Stimulated activated CD4-positive, alpha-beta T cell treated with anti-CD3 and anti-CD28 coated beads, Interleukin-4, amount 100 ng/mL, for 4 hours (primary cell): ENCODE measurements at places on chromosomes 2 and 18.

DNA sequence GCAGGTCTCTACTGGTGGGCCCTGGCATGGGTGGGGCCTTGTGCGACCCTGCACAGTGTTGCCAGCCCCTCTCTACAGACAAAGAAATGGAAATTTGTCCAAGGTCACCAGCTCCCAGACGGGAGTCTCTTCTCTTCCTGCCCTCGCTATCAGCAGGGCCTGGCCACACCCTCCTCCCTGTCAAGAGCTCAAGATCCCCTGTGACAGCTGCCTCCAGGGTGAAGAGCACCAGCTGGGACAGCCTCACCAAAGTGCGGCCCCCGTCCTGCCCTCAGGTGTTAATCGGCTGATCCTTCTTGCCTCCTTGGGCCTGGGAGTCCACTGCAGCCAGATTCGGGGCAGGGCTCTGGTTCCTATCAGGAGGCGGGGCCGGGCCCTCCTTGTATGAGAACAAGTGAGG, 259.1 kb downstream of the TWIST2 start:
- DNase-seq: no peak

- no peak for DNase-seq
Measured at GRCh38 chr2:177715771-177716170, 323.2 kb downstream of the AGPS start.

DNA sequence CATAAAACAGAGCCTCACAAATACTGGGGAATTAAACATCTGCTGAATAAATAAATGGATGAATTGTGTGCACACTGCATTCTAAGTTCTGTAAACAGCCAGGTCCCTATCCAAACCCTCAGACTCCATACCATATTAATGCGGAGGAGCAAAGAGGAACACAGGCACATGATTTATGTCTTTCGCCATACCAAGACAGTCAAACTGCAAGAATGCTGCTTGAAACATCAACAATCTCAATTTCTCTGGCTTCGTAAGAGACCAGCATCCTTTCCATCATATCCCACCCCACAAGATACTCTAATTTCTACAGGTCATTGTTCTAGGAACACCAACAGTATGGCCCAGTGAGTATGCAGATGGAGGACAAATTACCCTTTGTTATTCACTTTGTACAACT, 15.0 kb downstream of the KANSL3 start:
- no peak for DNase-seq

DNA sequence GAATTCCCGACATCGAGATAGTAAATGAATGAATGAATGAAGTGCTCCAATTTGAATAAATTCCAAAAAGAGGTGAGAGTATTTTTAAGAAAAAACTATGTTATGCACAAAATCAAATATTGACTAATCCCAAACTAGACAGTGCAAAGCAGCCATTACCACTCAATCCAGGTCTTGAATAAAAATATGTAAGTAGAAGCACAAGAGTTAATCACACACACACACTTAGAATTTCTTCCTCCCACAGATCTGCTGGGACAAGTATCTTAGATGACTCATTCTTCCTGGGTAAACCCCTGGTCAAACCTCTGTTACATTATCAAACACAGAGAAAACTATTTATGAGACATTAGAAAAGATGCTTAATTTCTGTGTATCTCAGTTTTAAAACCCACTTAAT, 102.0 kb downstream of the PLA2R1 start:
- DNase-seq: no peak
